Stimulated activated naive CD4-positive, alpha-beta T cell (primary cell): ENCODE measurements at places on chromosomes 5 and 9.

- DNase-seq = no peak
Measured at GRCh38 chr5:32628049-32628844, 42.9 kb downstream of the SUB1 start.

DNA sequence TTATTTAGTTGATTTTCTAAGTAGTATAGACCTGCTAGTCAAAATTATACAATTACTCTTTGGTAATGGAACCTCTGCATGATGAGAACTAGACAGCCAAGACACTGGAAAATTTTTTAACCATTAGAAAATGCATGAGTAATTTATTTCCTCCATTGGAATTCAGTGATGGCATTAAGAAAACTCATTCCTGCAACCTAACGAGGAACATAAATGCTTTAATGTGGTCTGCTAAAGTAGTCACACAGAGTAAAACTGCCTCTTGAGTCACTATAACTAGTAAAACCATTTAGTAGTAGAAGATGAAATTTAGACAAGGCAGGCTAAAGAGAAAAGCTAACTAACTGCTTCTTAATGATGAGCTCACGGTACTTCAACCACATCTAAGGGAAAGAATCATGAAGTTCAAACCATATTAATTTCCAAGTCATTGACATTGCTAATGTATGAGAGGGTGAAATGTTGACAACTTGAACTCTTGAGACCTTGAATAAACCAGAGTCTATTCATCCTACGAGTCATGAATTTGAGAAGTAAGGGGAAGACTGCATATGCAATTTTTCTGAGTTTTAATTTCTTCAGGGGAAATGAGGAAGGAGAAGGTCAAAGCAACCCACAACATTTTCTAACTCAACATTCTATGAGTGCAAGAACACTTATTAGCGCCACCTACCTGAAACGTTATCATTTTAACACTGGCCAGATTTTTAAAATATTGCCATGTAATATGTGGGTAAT, 74.4 kb downstream of the GLIS3 start:
- DNase-seq = no peak

GRCh38 chr5:143779506-143779905, 32.5 kb upstream of the HMHB1 start:
- DNase-seq = no peak

DNA sequence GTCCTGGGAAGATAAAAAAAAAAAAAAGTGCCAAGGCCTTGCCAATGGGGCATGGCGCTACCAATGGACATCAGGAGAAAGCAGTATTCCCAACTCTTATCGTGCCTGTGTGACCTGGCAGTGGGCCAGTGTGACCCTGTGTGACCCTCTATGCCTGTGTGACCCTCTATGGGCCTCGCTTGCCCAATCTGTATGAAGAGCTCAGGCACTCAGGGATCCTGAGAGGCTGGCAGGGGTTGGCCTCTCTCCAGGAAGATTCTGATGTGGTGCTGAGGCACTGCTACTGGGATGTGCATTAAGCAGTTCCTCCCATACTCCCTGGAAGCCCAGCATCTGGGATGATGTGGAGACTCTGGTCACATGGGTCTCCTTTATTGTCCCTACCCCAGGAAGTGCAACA, 179.2 kb downstream of the MACROH2A1 start:
- no peak for DNase-seq

DNA sequence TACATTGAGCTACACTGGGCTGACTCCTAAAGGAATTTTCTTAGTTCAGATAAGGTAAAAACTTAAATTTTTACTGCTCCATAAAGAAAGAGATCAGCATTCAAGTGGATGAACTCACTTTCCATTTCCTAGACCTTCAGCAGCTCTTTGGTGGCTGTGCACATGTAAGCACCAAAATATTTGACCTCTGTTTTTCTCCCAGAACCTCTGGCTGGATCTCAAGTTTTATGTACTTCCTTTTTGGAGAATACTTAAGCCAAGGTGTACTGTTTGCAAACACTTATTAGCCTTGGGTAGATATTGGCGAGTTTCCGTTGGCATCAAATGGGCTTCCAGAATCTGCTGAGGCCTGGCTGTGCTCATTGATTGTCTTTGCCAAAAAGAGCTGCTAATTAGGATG, 10.3 kb downstream of the TNC start:
- no peak for DNase-seq

GRCh38 chr9:95513711-95514110, 3.1 kb downstream of the PTCH1 start:
- DNase-seq = no peak

- DNase-seq = no peak
Measured at GRCh38 chr5:80193401-80193800, 62.4 kb downstream of the SERINC5 start.

DNA sequence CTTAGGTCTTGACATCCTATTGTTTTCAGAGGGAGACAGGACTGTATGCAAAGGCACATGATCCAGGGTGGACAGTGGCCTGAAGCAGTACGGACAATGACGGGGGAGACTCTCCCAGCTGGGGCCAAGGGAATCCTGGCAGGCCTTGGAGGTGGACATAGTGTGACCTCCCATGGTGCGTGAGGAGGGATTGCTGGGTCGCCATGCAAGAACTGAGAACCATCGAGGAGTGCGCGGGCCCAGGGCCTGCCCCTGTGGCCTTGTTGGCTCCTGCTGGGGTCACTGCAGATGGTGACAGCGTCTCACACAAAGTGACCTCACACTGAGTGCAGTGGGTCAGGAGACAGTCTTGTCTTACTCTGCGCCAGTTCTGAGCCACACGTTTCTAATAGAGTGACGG, 192.4 kb downstream of the GADD45G start:
- DNase-seq = no peak

GRCh38 chr9:95239071-95239470, 78.4 kb downstream of the FANCC start:
- DNase-seq = no peak

DNA sequence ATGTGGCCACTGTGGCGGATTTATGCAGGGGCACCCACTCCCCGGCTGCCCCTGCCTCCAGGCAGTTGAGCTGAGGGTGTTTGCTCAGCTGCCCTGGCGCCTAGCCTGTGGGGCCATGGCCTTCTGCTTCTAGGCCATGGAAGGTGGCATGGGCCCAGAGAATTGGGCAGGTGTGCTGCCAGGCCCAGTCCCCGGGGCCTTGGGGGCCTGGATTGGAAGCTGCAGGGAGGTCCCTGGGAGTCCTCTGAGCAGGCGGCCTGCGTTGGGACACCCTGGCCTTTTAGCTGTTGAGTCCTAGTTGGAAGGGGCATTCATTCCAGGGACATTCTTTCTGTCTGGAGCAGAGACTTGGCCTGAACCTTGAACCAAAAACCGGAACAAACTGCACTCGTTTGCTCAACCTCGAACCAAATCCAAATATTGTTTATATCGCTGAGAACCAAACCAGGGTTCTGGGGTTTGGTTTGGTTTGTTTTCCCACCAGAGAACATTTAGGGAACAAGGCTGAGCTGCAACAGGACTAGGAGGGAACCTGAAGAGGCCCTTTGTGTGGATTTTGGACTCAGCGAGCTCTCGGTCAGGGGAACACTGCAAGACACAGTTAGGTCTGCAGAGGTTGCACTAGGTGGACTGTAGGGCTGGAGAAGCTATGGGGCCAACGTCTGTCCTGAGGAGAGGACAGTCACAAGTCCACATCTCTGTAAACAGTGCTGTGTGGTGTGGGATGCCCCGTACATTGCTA, 116.8 kb downstream of the BOD1 start:
- no peak for DNase-seq

DNA sequence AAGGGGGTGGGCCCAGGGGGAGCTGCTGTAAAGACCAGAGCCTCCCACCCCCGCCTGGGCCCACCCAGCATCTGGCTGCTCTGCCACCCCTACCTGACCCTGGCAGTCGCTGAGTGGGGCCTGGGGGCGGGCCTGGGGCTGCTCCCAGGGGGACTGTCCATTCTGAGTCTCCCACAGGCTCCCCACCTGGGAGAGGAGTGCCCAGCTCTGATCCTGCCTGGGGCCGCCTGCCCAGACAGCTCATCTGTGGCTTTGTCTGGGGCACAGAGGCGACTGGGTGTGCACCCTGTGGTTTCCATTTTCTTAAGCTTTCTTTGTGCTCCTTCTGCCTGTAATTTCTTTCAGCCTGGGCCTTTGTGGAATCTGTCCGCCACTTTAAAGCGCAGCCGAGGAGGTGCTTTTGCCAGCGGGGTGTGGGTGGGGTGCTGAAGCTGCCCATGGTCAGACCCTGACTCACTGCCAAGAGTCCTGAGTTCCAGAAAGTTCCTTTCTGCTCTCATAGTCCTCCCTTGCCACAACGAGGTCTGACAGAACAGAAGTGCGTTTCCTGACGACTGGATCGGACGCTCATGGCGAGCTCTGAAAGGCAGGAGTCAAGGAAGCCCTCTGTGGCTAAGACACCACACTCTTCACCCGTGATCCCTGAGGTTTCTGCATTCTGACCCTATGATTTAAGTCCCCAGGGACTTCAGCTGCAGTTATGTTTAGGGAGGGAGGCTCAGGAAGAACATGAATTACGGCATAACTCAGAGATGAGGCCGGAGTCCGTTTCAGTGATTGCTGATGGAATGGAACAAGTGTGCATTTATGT, 225.0 kb downstream of the FANCC start:
- no peak for DNase-seq

- no peak for DNase-seq
Measured at GRCh38 chr5:61496860-61497259, 164.8 kb downstream of the ZSWIM6 start.

- peak; percentile 51 for DNase-seq
Measured at GRCh38 chr9:130235558-130236435, 29.8 kb upstream of the HMCN2 start.

GRCh38 chr9:92496396-92497176, 14.3 kb upstream of the ASPN start:
- no peak for DNase-seq

DNA sequence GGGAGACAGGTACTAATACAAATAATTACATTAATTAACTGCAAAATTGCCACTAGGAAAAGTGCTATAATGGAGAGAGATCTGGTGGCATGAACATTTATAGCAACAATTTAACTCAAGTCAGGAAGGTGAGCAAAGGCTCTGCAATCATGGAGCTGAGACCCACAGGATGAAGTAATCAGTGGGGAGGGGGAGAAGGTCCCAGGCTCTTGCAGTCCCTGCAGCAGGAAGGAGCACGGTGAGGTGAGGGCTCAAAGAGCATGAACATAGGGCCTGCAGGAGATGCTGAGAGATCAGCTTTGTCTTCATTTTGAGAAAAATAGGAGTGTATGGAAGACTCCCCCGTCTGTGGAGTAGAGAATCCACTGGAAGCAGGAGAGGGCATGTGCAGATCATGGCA, 6.5 kb downstream of the PTPN3 start:
- DNase-seq = no peak

- no peak for DNase-seq
Measured at GRCh38 chr9:103261951-103262350, 266.8 kb downstream of the CYLC2 start.

- no peak for DNase-seq
Measured at GRCh38 chr5:28284788-28285187, 1246.4 kb upstream of the CDH9 start.

- DNase-seq = no peak
Measured at GRCh38 chr5:77630114-77630680, 8.3 kb downstream of the OTP start.

DNA sequence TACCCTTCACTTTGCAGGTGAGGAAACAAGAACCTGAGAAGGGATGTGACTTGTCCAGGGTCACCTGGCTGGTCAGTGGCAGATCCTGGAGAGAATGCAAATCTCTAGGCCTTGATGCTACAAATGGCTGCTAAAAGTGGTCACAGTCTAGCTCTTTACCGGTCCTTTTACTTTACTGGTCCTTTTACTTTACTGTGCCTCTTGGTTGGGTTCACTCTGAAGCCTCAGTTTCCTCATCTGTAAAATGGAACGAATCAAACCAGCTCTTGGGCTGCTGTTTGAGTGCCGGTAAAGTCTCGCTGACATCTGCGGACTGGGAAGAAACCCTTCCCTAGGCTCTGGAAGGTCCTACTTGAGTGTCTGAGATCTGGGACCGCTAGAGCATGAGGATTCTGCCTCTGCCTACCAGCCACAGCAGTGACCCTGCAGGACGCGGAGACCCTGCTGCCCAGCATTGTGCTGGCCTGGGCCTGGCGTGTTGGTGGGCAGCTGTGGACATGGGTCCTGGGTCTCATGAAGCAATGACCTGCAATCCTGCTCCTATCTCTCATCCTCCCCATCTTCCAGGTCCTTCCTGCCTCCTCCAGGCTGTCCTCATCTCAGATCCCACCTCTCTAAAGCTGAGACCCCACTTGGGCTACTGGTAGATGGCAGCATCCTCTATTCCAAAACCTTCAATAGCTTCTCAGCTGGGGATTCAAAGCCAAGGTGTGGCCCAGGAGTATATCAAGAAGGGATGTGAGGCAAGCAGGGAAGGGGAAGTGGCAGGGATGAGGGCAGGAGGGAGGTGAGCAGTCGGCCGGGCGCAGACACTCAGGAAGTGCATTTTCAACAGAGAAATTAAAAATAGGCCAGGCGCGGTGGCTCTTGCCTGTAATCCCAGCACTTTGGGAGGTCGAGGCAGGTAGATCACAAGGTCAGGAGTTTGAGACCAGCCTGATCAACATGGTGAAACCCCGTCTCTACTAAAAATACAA, 13.3 kb downstream of the CORO2A start:
- no peak for DNase-seq

DNA sequence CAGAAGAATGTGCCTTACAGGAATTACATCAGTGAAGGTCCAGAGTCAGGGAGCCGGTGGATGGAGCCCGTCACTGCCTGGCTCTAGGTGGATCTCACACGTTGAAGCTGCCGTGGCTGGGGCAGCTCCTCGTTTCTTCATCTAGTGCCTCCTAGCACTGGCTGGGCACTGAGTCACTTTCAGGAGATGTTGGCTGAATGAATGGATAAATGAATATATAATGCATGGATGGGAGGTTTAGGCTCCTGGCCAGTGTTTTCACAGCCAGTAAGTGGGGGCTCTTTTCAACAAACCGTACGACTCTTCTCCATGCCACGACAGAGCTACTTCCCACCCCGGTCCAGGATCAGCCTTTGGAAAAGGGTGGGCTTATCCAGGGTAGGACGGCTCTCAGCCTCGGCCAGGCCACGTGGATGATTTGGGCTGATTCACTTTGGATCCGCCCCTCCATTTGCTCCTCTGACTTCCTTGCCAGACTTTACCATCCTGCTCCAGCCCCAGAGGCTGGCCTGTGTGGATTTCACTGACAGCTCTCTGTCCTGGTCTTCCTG, 1.3 kb upstream of the SH3PXD2B start:
- no peak for DNase-seq

DNA sequence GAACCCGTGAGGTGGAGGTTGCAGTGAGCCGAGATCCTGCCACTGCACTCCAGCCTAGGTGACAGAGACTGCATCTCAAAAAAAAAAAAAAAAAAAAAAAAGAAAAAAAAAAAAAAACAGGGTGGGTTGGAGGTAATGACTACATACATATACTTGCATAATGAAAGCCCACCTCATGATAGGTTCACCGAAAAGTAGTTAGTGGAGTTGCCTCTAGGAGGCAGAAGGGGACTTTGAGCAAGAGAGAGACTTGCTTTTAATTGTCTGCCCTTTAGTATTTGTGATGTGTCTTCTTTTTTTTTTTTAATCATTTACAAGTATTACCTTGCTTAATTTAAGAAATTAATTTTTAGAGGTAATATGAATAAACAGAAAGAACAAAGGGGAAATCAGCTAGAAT, 99.8 kb downstream of the PPARGC1B start:
- DNase-seq = no peak
